ENCODE measurements at places on chromosomes 6 and 20. TPM values are rescaled to one million over a fixed set of nuclear protein-coding genes. Genes with fewer than 3 reads are reported as not detected.
A peak's percentile ranks its signal among the peaks of the same experiment; 100 is the strongest.

ZBTB46 gene
- 6.8 TPM for total RNA-seq

NR2E1 gene
- 0.05 TPM for total RNA-seq

LY6G5C gene
- total RNA-seq, result not detected

IMPG1 gene
- total RNA-seq, result not detected

NT5E gene
- total RNA-seq, result 127 TPM

SH3BGRL2 gene
- total RNA-seq, result 2.3 TPM

TENT5A gene
- 5.0 TPM for total RNA-seq

BPIFB4 gene
- total RNA-seq, result not detected

AVP gene
- not detected for total RNA-seq

DNA sequence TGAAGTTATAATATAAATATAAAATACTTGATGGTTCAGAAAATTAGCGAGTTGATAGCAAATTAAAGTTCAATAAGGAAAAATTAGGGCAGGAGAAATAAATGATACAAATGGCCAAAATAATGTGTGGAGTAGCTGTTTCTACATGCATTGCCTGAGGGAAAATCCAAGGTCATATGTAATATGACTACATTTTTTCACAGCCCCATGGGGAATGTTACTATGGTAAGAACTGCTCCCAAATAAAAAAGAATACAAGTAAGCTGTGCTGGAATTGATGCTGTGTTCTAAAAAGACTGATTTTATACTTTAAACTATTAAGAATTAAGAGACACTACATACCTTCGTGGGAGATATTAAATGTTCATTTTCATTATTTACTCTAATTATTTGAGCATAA is 34.1 kb downstream of the MEI4 start:
- no peak for DNase-seq

- no peak for DNase-seq
Measured at GRCh38 chr6:14102383-14102782, 15.2 kb upstream of the CD83 start.

- DNase-seq, result no peak
Measured at GRCh38 chr6:119830494-119831295, 481.1 kb upstream of the MAN1A1 start.

DNA sequence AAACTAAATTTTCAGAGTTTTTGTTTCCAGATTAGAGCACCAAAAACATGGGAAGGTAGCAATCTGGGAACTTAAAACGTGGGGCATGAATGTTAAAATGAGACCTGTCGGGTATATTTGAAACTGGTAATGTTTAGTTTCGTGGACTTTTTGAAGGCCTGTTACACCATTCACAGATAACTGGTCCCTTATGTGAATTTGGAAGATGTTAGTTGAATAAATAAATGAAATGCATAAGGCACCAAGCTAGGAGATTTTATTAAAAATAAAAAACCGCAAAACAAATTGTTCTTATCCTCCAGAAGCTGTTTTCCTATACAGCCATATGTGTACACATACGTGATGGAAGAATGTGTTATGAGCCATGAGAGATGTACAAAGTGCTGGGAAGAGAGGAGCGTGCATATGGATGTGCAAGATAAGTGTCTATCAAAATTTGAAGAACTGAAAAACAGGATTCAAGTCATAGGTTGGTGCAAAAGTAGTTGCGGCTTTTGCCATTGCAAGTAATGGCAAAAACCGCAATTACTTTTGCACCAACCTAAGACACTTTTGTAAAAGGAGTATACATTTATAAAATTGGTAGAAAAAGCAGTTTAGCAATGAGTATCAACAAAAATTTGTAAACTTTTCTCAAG is 700 bp upstream of the MCUR1 start:
- DNase-seq, result no peak

- no peak for DNase-seq
Measured at GRCh38 chr6:99530627-99531026, 15.4 kb upstream of the USP45 start.

- peak; percentile 71 for DNase-seq
Measured at GRCh38 chr6:13992417-13993055, 67.8 kb downstream of the RNF182 start.

DNA sequence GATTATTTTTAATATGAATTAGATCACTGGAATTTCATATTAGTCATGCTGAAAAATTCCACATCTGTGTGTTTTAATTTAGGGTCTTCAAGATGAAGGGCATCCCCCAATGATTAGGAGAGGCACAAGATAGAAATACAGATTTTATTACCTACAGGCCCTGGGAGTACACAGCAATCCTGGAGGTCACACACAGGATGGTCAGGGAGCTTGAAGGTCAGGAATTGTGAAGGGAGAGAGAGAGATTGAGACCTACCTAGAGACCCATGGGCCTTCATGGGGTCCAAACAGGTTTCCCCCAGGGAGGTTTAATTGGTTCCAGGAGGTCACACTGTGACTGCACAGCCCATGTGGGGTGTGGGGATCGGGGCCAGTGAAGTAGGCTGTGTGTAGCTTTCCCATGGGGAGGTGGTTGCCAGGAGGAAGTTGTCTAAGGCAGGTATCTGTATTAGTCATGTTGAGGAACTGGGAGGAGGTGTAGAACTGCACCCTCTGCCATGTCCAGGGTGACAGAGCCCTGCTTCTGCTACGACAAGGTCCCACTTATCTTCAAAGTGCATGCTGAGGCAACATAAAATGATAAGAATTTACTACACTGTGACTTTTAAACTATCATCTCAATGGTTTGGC is 18.3 kb downstream of the SNX9 start:
- DNase-seq, result peak; percentile 27

GRCh38 chr20:47934761-47935160 is 149.5 kb upstream of the SULF2 start:
- DNase-seq, result peak; percentile 36

DNA sequence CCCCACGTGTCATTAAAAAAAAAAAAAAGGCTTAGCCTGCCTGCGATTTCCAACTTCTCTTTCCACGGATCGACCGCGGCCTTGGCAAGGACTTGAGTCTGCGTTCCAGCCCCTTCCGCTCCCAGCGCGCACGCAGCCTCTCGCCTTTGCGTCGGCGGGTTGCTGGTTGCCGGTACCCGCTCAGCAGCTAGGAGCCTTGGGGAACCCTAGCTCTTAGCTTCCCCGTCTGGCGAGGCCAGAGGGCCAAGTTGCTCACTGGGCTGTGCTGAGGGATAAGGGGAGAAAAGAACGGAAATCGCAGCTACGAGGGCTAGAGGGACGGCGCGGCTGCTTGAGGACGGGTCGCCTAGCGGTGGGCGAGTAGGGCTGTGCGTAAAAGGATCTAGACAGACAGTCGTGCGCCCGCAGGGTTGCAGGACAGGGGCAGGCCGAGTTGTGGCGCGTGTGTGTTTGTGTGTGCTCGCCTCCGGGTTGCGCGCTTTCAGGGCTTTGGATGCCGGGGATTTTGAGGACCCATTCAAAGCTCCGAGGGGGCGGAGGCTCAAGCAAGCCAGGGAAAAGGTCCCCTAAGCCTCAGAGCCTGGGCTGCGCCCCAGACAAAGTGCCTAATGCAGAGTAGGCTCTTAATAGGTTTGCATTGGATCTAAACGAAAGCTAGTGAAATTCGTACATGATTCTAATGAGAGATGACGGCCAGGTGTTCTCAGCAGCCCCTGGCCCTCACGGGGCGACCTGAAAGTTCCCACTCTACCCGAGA is 40.5 kb upstream of the OSTM1 start:
- DNase-seq, result no peak

DNA sequence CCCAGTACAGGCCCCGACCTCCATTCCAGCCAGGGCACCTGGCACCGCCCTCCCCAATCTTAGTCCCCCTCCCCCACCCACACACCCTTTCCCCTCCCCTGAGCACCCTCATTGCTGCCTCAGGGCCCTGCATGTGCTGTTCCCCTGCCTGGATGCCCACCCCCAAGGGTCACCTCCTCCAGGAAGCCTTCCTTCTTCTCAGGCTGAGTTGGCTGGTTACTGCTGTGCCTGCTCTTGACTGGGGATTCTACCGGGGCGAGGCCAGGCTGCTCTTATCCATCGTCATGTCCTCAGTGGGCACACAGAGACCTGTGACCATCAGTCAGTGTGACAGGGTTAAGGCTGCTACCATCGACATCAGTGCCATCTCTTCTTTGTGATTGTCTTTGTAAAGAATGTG is 23.6 kb downstream of the BHLHE23 start:
- no peak for DNase-seq

DNA sequence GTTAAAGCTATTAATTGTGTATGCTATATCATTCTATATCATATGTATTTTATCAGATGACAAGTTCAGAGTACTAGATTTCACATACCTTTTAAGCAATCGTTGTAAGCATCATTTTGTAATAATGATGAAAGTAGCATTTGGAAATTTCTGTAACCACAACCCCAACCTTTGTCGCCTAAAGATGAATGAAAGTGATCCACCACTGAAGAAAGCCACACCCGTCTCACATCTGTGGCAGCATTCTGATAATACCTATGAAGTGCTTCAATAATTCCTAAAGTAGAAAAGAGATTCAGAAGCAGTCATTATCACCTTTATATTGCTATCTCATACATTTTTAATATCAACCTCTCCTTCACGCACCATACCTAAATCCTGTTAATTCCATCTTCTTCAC is 16.6 kb downstream of the ZUP1 start:
- DNase-seq, result no peak

GRCh38 chr20:44918342-44918741 is 8.5 kb downstream of the PABPC1L start:
- DNase-seq, result no peak

GRCh38 chr6:147401779-147402178 is 106.7 kb upstream of the SAMD5 start:
- DNase-seq, result no peak

GRCh38 chr6:108589244-108589791 is 28.6 kb downstream of the FOXO3 start:
- peak; percentile 56 for DNase-seq

GRCh38 chr6:24802271-24803059 is 3.7 kb upstream of the ARMH2 start:
- DNase-seq, result peak; percentile 33

GRCh38 chr6:39819228-39819627 is 27.1 kb downstream of the DAAM2 start:
- DNase-seq, result no peak

- DNase-seq, result no peak
Measured at GRCh38 chr6:360764-361373, 30.7 kb upstream of the IRF4 start.

DNA sequence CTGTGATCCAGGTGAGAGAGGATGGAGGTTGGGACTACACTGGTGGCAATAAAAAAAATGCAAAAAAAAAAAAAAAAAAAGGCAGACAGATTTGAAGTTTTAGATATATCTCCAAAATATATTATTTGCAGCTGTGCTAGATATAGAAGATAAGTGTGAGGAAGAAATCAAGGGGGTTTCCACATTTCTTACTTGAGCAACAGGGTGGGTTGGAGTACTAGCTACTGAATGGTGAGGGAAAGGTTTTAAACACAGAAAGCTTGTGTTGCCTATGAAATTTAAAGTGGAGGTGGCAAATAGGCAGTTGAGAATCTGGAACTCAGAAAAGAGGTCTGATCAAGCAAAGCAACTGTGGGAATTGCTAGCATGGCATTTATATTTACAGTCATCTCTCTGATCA is 59.9 kb upstream of the GNRH2 start:
- no peak for DNase-seq

DNA sequence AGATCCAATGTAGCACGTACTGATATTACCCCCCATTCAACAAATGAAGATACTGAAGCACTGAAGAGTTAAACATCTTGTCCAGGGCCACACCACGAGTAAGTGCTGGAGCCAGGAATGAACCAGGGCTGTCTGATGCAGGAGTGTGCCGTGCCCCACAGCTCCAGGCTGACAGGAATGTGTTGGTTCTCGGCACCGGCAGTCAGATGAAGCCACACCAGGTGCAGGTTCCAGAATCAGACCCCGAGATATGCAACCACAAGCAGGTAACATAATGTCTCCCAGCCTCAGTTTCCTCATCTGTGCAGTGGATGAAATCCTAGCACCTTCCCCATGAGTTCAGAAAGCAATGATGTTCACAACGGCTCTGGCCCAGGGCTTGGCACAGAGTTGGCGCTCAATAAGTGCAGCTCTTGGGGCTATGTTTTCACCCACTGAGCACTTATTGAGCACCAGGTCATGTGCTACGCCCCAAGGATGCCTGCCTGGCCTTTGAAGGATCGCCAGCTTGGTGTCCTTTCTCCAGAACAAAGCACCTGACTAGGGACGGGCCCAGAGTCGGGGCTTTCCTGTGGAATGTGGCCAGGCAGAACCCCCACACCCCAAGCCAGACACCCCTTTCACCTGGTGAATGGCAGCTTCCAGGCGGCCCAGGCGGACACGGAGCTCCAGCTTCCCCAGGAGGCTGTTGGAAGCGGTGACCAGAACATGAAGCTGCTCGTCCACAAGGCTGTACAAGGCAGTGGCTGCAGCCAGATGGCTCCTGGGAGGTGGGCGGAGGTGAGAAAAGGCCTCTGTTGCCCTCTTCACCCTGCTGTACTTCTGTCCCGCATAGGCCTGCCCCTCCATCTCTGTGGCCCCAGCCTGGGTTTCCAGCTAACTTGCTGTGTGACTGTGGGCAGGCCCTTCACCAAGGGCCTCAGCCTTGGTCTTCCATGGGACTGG is 41.3 kb downstream of the KIAA1755 start:
- DNase-seq, result no peak

DNA sequence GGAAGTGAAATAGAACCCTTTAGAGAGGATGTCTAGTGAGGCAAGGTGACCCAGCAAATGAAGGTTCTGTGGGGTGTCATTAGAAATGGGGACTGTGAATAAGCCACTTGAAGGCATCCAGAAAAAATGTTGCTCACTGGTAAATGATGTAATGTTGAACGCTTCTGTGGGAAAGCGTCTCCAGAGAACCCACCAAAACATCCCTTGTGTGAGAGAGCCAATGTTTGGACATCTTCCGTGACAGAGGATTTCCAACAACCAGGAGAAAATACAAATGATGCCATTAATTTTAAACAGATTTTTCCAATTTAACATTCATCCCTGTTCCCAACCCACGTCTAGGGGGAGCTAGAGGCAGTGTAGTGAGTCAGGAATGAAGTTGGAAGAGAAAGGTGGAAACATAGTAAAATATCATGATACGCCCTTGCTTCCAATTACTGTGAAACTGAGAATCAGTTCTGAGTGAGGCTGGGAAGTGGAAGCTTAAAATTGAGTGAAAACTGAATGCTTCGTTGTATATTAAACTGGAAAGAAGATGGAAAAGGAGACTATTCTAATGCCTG is 584.2 kb downstream of the CD109 start:
- DNase-seq, result no peak

- no peak for DNase-seq
Measured at GRCh38 chr6:6995328-6995727, 112.4 kb upstream of the RREB1 start.

GRCh38 chr6:41255638-41256246 is 27.6 kb downstream of the TREML4 start:
- no peak for DNase-seq
